Stimulated activated CD4-positive, alpha-beta T cell treated with anti-CD3 and anti-CD28 coated beads, TNF-alpha, amount 100 ng/mL, for 1 hour (primary cell): ENCODE measurements at places on chromosomes 7 and 10.

- DNase-seq: no peak
Measured at GRCh38 chr7:608361-608760, 88.7 kb upstream of the PDGFA start.

DNA sequence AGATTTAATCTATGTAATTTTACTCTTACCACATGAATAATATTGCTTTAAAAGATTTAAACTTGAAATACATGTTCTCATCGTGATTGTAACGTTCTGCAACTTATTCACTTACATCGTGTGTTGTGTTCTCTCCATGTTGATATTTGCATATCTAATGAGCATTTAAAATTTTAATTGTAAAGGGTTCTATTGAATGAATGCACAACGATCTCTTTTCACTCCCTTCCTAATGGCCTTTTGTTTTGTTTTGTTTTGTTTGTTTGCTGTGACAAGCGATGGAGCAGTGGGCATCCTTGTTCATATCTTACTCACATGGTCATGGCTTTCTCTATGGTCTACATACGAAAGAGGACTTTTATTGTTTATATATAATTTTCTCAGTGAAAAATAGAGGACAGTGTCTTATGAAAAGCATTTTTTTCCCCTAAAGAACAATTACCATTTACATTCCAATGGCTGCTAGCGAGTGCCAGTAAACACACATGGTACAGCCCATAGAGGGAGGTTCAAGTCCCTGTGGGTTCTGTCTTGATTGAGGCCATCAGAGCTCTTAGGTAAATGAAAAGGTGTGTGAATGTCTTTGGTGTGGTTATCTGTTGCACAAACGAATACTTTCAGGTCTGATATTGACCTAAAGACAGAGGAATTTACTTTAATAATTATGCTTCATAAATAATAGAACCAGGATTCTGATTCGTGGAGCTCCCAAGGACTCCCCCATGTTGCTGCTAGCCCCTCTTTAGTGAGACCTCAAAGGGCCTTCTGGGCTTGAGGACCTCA lies 32.4 kb downstream of the BTBD16 start:
- DNase-seq: no peak

DNA sequence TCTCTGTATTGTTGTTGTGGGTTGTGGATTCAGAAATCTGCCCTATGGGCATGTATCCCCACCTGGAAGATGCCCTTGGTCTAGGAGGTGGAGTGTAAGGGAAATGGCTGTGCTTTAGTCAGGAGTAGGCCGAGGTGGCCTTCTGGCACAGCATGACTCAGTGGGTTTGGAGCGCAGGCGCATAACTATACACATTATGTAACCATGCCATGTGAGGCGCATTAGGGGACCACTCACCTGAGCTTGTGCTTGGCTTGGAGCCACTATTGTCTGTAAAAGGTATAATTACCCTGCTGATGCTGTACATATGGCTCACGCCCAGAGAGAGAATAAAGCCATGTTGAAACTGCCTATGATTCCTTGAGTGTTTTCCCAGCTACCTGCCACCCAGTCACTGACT lies 20.6 kb upstream of the ADAMTS14 start:
- no peak for DNase-seq

GRCh38 chr7:27647046-27647445 lies 15.6 kb downstream of the HIBADH start:
- no peak for DNase-seq

GRCh38 chr10:95384011-95384704 lies 93.4 kb upstream of the PDLIM1 start:
- no peak for DNase-seq
